ENCODE measurements at places on chromosomes 16 and 17.

DNA sequence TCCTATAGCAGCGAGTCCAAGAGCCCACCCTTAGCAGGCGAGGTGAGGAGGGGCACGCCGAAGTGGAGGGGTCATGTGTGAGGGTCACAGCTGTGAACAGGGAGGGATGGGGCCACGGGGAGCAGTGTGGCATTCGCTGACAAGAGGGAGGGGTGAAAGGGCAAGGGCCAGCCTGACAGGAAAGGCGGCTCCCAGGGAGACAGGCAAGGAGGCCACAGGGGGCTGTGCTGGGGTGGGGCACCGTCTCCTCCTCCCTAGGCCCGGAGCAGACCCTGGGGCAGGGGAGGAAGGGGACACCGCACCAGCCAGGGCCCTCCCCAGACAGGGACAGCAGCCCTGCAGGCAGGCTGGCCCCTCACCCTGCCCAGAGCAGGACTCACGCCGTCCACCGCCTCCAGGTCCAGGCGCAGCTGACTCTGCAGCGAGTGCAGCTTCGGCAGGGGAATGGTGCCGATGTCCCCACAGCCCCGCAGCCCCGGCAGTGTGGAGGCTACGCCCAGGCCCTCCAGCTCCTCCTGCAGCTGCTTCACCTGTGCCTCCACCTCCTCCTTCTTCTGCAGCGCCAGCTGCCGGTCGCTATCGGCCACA, 15.1 kb downstream of the GNPTG start:
- no peak for DNase-seq

- DNase-seq, result no peak
Measured at GRCh38 chr17:74088285-74088933, 115.1 kb upstream of the RPL38 start.

GRCh38 chr17:46785696-46786095, 32.8 kb downstream of the WNT3 start:
- no peak for DNase-seq

DNA sequence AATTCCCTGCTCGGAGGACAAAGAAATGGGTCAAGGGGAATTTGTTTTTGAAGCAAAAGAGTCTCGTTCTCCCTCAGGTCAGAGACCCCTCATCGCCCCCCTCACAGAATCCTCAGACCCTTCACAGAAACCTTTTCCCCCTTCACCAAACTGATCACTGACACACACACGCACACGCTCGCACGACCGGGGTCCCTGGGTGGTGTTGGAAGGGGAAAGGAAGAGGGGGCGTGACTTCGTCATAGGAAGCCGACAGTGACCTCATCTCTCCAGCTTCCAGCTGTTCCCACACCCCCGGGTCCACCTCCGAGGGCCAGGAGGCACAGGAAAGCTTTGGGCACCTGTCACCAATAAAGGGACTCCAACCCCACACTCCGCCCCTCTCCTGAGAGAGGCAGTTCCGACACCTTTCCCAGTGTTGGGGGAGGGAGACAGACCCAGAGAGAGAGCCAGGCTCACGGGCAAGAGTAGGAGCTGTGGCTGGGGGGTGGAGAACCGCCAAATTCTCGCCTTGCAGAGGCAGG, 1.2 kb downstream of the ASGR1 start:
- no peak for DNase-seq

GRCh38 chr17:43438626-43439025, 39.8 kb downstream of the ARL4D start:
- no peak for DNase-seq

DNA sequence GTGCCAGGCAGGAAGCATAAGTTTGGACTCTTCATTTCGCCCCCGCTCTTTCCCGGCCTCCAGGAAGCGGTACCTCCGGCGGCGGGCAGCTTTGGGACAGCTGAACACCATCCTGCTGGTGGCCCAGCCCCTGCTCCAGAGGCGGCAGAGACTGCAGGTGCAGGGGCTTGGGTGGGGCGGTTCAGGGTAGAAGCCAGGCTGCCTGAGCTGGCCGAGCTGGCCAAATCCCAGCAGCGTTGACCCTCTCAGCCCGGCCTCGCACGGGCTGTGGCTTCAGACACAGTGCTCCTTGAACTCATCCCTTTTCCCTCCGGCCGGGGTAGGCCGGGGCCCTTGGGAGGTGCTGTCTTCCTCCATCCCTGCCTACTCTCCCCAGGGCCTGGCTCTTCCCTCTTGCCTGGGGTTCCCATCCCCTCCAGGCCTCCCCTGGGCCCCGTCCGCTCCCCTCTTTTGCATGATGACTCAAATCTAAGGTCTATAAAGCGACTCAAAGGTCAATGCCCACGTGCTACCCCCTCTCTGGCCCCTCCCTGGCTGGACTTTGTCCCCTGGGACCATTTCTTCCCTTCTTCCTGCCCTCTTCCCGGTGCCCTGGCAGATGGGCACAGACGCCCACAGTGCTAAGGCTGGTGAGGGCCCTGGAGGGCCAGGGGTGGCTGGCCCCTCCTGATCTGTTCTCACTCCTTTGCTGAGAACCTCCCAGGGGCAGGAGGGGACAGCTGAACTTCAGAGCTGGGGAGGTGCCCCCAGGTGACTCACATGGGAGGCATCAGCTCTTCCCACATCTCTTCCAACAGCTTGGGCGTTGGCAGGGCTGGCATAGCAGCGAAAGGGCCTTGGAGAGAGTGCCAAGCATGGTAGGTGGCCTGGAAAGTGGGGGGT, 22.7 kb downstream of the MYO15B start:
- DNase-seq, result no peak

DNA sequence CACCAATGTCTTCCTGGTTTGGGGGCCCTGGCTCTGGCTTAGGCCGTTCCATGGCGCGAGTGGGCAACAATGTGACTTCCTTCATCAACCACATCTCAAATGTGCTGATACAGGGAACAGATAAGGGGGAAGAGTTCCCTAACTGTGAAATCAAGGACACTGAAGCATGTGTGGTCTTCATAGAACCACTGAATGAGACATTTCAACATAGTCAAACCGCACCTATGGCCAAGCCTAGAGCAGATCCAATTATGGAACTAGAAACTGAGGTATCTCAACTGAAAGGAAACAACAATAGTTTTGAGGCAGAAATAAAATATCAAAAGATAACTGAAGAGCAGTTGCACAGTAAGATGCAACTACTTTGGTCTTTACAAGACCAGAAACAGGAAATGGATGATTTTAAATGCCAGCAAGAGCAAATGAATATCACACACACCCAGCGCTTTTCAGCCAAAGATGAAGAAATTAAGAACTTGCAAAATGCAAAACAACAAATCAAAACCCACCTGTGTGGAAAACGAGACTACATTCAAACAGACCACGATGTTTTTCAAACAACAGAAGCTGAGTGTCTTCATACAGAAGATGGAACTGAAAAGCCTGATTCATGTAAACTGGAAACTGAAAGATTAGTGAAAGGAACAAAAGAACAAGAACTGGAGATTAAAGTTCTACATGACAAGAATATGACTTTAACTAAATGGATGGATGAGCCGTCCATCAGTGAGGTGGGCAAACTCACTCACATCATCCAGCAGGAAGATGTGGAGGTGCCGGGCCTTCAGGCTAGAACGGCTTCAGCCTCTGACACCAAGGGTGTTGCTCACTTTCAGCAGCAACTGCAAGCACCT, 18.1 kb upstream of the LCMT1 start:
- DNase-seq, result no peak

DNA sequence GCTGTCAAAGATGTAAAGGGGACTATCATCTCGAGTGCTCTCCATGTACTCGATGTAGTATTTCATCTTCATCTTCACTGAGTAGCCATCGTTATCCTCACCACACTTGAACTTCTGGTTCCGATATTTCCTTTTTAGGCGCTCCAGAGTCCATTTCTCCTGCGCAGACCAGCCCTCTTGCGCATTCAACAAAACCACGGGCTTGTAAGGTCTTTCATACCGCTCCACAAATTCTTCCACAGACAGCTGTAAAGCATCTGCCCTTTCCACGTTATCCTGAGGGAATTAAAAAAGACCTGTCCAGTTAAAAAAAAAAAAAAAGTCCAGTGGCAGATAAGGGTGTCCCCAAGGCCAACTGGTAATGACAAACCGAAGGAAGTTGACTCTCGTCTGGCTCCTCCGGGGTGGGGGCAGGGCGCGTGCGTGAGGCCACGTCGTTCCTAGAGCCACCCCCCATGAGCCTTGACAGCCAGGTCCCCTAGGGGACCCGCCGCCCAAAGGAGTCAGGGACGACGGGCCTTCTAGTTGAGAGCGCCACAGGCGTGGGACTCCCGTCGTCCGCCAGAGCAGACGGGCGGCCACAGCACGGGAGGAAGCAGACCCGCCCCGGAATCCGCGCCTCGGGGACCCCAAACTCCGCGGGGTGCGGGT, 701 bp downstream of the JMJD6 start:
- DNase-seq, result no peak

DNA sequence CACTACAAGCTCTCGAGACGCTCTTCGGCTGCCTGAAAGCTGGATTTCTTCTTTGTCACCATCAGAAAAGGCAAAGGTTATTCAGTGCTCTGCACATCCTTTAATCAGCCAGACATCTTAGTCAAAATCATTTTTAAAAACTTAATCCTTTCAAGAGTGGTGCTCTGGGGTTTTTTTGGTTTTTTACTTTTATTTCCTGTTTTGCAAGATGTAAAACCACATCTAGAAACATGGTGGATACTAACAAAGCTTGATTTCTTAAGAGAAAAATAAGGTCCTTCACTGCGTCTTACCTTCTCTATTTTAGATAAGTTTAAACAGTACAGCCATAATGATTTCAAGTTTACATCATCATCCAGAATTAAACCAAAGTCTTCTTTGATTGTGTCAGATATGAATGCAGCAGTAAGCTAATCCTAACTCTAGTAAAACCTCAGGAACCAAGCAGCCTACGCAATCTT, 6.3 kb downstream of the ANKRD11 start:
- no peak for DNase-seq

DNA sequence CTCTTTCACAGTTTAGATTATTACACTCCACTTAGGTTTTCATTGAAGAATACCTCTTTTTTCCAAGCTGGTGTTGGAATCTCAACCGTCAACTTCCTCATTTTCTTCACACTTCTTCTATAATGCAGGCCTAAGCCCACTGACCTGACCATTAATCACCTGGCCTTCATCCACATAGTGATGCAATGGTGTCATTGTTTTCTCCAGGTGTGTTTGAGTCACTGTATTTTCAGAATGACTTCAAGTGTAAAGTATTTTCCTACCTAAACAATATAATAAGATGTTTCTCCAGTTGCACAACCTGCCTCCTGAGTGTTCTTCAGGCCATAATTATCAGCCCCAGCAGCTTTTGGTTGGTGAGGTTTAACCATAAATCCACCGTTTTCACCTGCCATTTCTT, 1675.1 kb downstream of the TP53TG3F start:
- DNase-seq, result no peak

- DNase-seq, result peak; percentile 27
Measured at GRCh38 chr17:61805399-61805798, 57.9 kb downstream of the BRIP1 start.

GRCh38 chr16:85717393-85718152, 28.8 kb upstream of the GINS2 start:
- DNase-seq, result peak; percentile 34

- DNase-seq, result no peak
Measured at GRCh38 chr17:19508577-19508867, 25.1 kb upstream of the SLC47A1 start.

GRCh38 chr16:35636480-35637230, 2177.2 kb downstream of the TP53TG3F start:
- DNase-seq, result no peak

DNA sequence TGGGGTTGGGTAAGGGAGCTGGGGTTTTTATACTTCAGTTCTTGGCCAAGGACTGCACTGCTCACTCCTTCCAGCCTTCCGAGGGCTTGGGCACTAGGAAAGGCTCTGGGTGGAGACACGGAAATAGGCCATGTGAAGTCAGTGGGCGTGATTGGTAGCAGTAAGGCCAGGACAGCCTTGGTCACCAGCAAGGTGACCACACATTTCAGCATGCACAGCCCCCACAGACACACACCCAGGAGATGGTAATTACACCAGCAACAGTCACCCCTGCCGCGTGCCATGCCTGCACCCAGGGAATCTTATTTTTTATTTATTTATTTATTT, 252.5 kb downstream of the SEC14L1 start:
- no peak for DNase-seq

DNA sequence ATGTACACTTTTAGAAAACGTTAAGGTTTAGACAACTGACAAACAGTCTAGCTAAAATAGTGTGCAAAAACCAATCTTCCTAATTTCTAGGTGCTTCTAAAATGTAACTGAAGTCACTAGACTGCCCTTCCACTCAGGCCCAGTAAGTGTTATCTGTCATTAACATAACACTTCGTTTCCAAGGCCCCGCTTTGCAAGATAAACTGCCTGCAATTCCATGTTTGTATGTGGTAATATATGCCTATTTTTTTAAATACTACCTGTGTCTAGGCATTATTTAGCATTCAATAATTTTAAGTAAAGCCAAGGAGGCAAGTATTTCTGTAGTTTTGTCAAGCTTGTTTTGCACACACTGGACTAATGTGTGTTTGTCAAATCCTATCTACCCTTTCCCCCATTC, 3.2 kb downstream of the USP32 start:
- no peak for DNase-seq

GRCh38 chr17:77527836-77528505, 387.2 kb downstream of the SEC14L1 start:
- no peak for DNase-seq

DNA sequence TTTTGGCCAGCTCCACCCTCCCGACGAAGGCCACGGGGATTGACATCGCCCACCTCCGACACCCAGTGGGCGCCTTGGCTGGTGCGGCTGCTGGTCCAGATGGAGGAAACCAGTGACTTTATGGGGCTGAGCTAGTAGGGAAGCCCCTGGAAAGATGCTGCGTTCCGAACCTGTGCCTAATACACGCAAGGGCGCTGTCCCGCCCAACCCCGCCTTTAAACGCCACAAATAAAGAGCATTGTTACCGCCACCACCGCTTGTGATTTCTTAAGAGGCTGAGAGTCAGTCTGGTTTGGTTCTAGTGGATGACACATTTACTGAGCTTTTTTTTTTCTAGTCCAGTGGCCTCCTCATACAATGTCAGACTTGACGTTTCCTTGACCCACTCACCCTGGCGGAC, 107.9 kb downstream of the AATF start:
- no peak for DNase-seq

- DNase-seq, result no peak
Measured at GRCh38 chr16:51049678-51050376, 101.2 kb downstream of the SALL1 start.

GRCh38 chr17:42270170-42270535, 6.0 kb downstream of the STAT5B start:
- DNase-seq, result no peak

GRCh38 chr17:69098625-69099024, 37.9 kb upstream of the ABCA9 start:
- DNase-seq, result no peak

DNA sequence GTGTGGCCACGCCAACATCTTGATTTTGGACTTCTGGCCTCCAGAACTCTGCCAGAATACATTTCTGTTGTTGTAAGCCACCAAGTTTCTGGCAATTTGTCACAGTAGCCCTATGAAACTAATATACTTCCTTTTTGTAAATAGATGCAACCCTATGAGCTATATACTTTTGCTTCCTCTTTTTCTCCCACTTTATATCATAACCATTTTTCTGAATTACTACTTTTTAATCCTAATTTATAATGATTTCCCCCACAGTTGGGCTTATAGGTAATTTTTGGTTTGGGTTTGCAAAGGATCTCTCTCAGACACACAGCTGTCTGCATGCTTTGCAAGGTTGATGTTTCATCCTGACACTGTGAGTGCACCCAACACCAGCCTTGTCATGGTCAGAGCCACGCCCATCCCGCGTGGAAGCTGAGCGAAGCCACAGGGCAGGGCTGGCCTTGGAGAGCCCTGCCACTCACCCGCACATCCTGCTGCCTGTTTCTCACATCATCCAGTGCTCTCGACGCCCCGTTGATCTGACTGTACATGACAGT, 5.8 kb downstream of the TRIM25 start:
- no peak for DNase-seq

GRCh38 chr17:27157898-27158297, 136.0 kb upstream of the WSB1 start:
- no peak for DNase-seq

All from brain microvascular endothelial cell (primary cell).